Activated CD8-positive, alpha-beta memory T cell treated with anti-CD3 and anti-CD28 coated beads, Interleukin-2, amount 10 ng/mL, durations not matched to agents 7 days and 5 days (primary cell): ENCODE measurements at places on chromosomes 6 and 20.

DNA sequence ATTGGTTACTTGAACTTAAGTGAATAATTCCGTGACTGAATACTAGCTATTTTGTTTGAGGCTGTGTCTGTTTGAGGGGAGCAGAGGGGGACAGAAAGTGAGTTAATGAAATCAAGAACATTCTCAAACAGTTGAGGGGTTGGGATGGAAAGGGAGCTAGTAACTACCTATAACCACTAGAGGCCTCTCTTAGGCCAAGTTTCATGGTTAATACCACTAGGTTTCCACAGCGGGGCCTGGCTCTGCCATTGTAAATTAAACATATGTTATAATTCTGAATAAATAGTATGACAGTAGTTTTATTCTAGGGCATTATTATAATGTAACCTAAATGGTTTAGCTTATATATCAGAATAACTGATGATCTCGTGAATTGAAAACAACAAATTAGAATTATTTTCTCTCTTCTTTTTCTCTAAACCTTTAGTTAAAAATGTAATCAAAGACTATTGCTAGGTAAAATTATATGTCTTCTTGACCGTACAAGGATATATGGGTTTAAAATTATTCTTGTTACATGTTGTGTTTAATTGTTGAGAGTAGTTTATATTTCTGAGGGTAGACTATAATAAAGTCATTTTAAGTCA is 108.1 kb downstream of the BCKDHB start:
- H3K36me3 ChIP-seq: peaks cover 1% of the 10 kb centered on the region
- DNase-seq: no peak
- H3K27ac ChIP-seq: no peak overlapping the region

DNA sequence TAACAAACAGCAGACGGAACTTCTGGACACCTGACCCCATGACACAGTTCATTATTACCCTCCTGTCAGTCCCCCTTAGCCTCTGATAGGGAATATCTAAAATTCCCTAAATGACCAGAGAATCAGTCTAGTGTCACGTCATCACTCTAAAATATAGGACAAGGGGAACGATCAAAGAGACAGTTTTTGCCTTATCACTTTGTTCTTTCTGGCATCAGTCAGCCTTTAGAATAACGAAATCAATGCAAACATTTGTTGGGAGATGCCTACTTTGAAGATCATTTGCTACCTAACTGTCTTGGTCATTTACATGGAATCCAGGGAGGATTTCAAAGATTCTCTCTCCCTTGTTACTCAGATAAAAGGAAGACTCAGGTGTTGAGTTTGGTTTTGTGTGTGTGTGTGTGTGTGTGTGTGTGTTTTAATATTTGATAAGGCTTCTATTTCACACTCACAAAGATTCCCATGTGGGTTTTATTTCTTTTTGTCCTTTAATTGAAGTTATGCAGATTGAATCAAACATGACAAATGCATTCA is 28.3 kb downstream of the LINC00237 start:
- H3K4me1 ChIP-seq: peaks cover 13% of the 10 kb centered on the region
- H3K27ac ChIP-seq: no peak overlapping the region
- H3K27me3 ChIP-seq: peaks cover 30% of the 10 kb centered on the region
- no peaks in the 10 kb centered on the region for H3K36me3 ChIP-seq
- no peak overlapping the region for H3K4me3 ChIP-seq
- no peak for DNase-seq

- H3K27ac ChIP-seq: no peak overlapping the region
- no peaks in the 10 kb centered on the region for H3K36me3 ChIP-seq
- no peaks in the 10 kb centered on the region for H3K4me1 ChIP-seq
- DNase-seq: no peak
- H3K4me3 ChIP-seq: no peak overlapping the region
- H3K27me3 ChIP-seq: no peaks in the 10 kb centered on the region
Observed at GRCh38 chr6:114611696-114612095, 268.9 kb upstream of the HS3ST5 start.

DNA sequence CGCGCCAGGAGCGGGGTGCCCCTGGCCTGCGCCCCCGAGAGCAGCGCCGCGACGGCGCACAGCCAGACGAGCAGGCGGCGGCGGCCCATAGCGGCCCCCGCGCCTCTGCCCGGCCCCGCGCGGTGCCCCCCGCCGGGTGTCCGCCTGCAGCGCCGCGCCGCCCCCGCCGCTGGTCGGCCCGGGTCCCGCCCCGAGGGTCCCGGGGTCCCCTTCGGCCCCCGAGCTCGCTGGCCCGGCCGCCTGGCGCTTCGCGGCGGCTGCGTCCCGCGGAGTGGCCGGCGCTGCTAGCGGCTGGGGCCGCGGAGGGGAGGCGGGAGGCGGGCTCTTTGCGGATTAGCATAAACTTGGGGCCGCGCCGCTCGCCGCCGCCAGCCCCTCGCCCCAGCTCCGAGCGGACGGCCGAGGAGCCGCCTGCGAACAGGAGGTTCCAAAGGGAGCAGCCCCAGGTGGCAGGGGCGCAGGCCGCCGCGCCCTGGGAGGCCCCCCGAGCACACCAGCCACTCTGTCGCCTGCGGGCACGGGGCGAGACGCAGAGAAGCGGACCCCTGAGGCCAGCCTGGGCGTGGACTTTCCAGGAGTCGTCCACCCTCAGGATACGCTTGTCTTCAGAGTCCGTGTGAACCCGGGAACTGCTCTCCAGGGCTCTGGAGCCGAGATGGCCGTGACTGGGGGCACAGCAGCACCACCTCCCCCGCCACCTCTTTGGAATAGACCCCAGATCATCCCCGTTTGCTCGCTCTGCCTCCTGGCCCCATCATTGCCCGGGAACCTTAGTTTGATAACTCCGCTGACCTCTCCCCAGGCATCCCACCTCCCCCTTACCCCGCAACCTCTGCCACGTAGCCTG is at the start of gene EMILIN3:
EMILIN3 (minus strand) TSS at position 273 of the 847 bp plus-strand sequence; CDS start at position 89, 184 bp downstream.
- no peaks in the 10 kb centered on the region for H3K36me3 ChIP-seq
- no peak for DNase-seq
- no peak within 1 kb of the TSS for H3K27ac ChIP-seq

DNA sequence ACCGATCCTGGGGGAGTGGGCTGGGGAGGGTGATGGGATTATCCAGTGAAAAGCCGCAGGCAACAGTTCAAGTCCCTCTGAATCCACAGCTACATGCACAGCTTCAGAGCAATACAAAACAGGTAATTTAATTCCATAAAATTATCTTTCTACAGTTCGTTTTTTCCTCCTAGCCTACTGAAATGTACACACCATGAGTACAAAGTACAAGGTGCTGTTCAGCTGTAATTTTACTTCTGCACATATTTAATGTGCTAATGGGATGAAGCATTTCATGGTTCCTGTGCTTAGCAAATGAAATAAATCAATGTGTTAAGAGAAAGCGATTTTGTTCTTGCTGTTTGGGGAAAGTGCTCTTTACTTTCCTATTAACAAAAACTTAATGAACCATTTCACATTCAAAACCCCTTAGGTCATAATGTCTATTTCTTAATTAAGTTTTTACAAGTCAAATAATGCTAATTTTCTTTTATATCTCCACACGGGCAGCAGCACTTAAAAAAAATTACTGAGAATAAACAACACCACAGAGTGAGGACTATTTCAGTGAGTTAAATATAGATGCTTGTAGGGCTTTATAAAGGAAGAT is 71.8 kb downstream of the INSM1 start:
- H3K4me3 ChIP-seq: no peak overlapping the region
- no peak overlapping the region for H3K27ac ChIP-seq
- DNase-seq: no peak
- no peaks in the 10 kb centered on the region for H3K4me1 ChIP-seq
- no peaks in the 10 kb centered on the region for H3K27me3 ChIP-seq

GRCh38 chr6:43274916-43275597 is 23.0 kb upstream of the SLC22A7 start:
- H3K36me3 ChIP-seq: no peaks in the 10 kb centered on the region
- DNase-seq: peak; percentile 44
- H3K27me3 ChIP-seq: peaks cover 60% of the 10 kb centered on the region
- peaks cover 17% of the 10 kb centered on the region for H3K4me1 ChIP-seq
- peak overlapping the region; percentile 43 for H3K4me3 ChIP-seq
- H3K27ac ChIP-seq: no peak overlapping the region

DNA sequence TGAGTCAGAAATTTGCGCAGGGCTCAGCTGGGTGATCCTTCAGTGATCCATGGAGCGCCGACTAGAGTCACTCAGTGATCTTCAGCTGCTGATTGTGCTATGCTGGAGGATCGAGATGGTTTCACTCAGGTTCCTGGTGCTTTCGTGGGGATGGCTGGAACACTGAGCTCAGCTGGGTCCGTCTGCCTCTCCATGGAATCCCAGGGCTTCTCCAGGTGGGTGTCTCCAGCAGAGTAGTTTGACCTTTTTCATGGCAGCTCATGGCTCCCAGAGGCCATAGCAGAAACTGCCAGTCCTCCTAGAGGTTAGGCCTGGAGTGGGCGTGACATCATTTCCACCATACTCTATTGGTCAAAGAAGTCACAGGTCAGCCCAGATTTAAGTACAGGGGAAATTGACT is 88.8 kb upstream of the SIRPA start:
- no peak overlapping the region for H3K27ac ChIP-seq
- H3K4me1 ChIP-seq: peaks cover 9% of the 10 kb centered on the region
- H3K27me3 ChIP-seq: peaks cover 65% of the 10 kb centered on the region
- no peak for DNase-seq
- no peak overlapping the region for H3K4me3 ChIP-seq

GRCh38 chr6:165939601-165940290 is 227.9 kb downstream of the TBXT start:
- H3K36me3 ChIP-seq: no peaks in the 10 kb centered on the region
- H3K4me1 ChIP-seq: no peaks in the 10 kb centered on the region
- H3K27ac ChIP-seq: no peak overlapping the region
- no peak for DNase-seq
- H3K27me3 ChIP-seq: no peaks in the 10 kb centered on the region
- no peak overlapping the region for H3K4me3 ChIP-seq
